ENCODE measurements at places on chromosomes 2 and 18.

DNA sequence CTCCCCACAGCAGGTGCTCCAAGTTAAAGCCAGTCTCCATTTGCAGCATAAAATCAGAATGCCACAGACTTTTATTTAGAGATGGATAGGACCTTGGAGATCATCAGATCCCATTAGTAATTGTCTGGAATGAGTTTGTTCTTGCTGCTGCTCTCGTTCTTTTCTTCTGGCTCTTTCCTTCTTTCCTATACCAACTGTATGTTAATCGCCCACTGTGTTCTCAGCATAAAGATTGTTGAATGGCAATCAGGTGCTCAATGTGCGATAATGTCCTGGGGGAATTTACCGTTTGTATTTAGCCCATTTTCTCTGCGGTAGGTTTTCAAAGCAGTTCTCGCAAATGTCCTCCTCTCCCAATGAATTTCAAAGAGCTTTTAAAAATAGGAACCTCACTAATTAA lies 3.3 kb downstream of the GPR39 start:
- DNase-seq, result no peak

DNA sequence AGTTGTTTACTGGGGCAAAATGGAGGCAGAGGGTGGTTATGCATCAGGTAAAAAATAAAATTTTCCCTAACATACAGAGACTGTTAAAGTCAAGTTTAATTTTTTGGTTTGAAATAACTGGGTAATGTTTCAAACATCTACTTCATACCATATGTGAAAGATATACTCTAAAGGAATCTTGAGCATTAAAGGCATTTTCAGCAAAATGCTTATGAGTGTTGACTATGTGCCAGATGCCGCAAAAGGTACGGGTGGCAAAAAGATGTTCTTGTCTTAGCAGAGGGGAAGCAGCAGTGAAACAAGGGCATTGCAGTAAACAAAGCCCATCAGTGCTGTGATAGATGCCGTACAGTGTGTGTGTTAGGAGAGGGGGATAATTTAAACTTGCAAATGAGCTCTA lies 263.1 kb upstream of the ID2 start:
- no peak for DNase-seq

GRCh38 chr2:28624436-28624792 lies 127.2 kb upstream of the PPP1CB start:
- DNase-seq, result no peak

- no peak for DNase-seq
These were observed 9.2 kb downstream of the ADRA2B start for GRCh38 chr2:96106991-96107707.
